ENCODE measurements at places on chromosomes 16 and 17. TPM values are rescaled to one million over a fixed set of nuclear protein-coding genes. Genes with fewer than 3 reads are reported as not detected.

CAMTA2 gene
- total RNA-seq: 11.4 TPM

ARSG gene
- 5.1 TPM for total RNA-seq

MPV17L gene
- total RNA-seq: 0.19 TPM

CA10 gene
- not detected for total RNA-seq

GRAPL gene
- total RNA-seq: 36.1 TPM

DNAH17 gene
- total RNA-seq: 0.51 TPM

CLEC10A gene
- total RNA-seq: 1.5 TPM

TRAPPC2L gene
- 46.6 TPM for total RNA-seq

TBC1D24 gene
- 18.1 TPM for total RNA-seq

TNFRSF17 gene
- not detected for total RNA-seq

RTN4RL1 gene
- 0.60 TPM for total RNA-seq

TBX6 gene
- 0.17 TPM for total RNA-seq

ITPRIPL2 gene
- 40.2 TPM for total RNA-seq

KRT14 gene
- 0.85 TPM for total RNA-seq

TEX14 gene
- 0.05 TPM for total RNA-seq

ARHGAP27 gene
- total RNA-seq: 66.5 TPM

SYCE1L gene
- 3.4 TPM for total RNA-seq

TNK1 gene
- total RNA-seq: 3.6 TPM

SDK2 gene
- total RNA-seq: not detected

UBE2Z gene
- total RNA-seq: 71.0 TPM

PRSS36 gene
- 0.51 TPM for total RNA-seq

INO80E gene
- total RNA-seq: 22.3 TPM

TLCD3A gene
- total RNA-seq: 17.9 TPM

PDE6G gene
- 4.1 TPM for total RNA-seq

TMEM98 gene
- 42.4 TPM for total RNA-seq

GSG1L2 gene
- total RNA-seq: not detected

CCL11 gene
- not detected for total RNA-seq

SPATA22 gene
- total RNA-seq: 0.23 TPM

ABCA9 gene
- total RNA-seq: 3.3 TPM

C17orf50 gene
- not detected for total RNA-seq

CIBAR2 gene
- not detected for total RNA-seq

SCNN1G gene
- 0.68 TPM for total RNA-seq

KREMEN2 gene
- not detected for total RNA-seq

SLFN11 gene
- 103 TPM for total RNA-seq

CD300A gene
- total RNA-seq: not detected

GPS1 gene
- 84.2 TPM for total RNA-seq

SMPD3 gene
- 0.17 TPM for total RNA-seq

All from dermis blood vessel endothelial cell (primary cell).